SHP77 (cell line): ENCODE measurements at places on chromosomes 5 and 9.

DNA sequence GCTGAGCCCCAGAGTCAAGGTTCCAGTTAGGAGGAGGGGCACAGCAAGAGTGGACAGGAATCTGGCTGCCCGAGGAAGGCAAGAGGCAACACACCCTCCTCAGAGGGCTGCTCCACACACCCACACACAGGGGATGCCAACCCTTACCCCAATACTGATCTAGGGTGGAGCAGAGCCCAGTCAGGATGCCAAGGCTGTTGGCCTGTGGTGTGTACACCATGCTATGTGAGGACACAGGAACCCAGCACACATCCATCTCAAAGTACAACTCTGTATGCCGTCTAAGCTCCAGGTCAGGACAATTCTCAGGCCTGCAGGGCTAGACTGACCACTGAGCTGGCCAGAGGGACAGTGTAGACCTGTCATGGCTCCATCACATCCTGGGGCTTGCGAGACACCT, 2.6 kb downstream of the SEPTIN8 start:
- no peak for DNase-seq

DNA sequence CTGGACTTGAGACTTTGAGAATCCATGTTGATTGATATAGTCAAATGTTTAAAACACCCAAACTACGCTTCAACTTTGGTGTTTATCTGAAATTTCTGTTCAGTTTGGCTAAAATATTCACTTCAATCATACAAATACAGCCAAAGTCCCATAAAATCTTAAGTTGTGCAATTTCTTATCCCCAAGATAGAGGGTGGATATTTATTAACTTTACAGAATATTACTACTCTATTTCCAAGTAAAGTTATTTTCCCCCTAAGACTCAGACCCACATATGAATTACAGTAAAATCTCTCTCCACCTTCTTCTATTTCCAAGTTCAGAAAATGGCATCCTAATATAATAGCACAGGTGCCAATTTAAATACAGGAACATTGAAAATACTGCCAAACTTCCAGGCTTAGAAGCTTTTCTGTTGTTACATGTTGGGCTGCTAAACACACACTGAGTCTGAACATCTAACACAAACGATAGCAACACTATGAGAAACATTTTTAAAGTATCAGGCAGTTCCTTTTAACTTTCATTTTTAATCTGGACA, 290.3 kb downstream of the EBF1 start:
- no peak for DNase-seq

DNA sequence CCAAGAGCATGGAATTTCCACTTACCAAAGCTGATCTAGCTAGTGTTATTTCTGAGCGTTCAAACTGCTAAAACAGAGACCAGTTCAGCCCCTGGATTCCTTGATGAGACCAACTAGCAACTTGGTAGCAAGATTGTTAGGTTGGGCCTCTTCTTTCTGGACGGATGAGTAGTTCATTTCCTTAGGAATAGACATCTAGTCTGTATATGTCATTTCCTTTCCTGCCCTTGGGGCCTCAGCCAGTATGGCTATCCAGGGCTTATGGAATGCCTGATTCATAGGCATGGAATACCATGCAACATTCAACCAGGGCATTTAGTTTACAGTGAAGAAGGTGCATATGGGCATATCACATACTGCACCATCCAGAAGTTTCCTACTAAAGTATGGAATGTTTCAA, 14.5 kb upstream of the LPAR1 start:
- no peak for DNase-seq

DNA sequence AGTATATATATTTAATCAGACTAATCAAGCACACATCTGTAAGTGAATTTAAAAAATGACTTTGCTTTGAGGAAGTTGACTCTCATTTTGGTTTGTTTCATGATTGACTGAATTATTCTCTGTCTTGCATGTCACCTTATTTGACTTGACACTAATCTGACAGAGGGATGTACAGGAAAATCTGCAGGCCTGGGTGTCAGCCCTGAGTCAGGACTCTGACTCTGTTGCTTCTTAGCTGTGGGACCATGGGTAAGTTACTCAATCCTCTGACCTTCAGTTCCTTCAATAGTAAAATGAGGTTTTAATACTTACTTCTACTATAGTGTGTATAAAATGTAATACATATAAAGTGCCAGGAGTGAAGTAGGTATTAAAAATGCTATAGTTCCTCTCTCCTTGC, 415.9 kb downstream of the ARHGEF28 start:
- DNase-seq, result no peak

DNA sequence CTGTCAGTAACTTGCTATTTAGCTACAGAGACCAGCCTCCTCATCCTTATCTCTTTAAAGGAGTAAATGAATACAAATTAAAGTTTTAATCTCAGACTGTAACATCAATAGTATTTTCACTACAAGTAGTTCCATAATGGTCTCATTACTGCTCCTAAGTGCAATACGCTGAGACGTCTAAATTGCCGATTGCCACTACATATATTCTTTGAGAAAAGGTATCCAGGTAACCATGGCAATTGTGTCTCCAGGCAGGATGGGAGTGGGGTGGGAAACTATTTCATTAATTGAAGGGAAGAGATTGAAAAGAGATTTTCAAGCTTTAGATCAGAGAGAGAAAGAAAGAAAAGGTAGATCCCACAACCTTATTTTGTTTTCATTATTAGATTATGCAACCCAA, 65.5 kb upstream of the PPP2R2B start:
- no peak for DNase-seq

GRCh38 chr9:114532561-114533237, 27.4 kb upstream of the WHRN start:
- DNase-seq, result no peak

DNA sequence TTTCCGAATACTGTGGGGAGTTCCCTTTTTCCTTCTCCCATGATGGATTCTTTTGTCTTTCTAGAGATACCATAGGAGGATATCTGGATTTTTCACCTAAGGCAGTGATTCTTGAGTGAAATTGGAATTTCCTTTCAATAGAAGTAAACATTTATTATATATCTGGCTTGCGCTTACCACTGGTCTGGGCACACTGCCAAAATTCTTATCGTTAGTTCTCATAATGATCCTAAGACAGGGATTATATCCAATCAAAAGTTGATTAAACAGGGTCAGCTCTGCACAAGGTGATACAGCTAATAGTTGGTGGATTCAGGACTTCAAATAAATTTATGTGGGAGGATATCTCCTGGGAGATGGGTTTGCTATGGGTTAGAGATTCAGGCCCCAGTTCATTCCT, 9.6 kb downstream of the TLE4 start:
- no peak for DNase-seq

DNA sequence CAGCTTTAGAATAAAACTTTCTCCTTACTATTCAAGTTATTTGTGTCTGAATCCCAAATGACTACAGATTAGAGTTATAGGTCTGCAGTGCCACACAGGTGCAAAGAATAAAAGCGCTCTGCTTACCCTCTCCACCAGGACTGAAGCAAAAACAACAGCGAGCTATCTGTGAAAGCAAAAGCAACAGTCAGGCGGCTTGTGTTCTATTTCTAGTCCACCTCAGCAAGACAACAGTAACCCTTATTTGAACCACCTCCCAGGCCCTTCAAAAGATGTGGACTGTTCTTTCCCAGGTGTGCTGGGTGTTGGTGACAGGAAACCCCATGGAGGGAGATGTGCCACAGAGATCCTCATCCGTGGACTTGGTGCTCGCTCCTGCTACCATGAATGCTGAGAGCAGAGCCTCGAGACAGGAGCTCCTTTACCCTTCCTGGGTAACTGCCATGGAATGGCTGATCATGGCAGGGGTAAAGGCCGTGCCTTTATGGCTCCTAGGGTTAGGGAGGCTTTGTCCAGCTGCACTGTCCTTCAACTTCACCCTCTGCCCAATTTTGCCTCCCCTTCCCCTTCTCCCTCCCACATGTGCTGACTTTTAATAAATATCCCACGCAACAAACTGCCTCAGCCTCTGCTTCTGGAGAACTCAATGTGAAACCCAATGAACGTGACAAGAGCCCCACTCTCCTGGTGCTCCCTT, 108.6 kb downstream of the SERINC5 start:
- no peak for DNase-seq

GRCh38 chr5:75678155-75678554, 39.1 kb downstream of the POC5 start:
- DNase-seq, result no peak

DNA sequence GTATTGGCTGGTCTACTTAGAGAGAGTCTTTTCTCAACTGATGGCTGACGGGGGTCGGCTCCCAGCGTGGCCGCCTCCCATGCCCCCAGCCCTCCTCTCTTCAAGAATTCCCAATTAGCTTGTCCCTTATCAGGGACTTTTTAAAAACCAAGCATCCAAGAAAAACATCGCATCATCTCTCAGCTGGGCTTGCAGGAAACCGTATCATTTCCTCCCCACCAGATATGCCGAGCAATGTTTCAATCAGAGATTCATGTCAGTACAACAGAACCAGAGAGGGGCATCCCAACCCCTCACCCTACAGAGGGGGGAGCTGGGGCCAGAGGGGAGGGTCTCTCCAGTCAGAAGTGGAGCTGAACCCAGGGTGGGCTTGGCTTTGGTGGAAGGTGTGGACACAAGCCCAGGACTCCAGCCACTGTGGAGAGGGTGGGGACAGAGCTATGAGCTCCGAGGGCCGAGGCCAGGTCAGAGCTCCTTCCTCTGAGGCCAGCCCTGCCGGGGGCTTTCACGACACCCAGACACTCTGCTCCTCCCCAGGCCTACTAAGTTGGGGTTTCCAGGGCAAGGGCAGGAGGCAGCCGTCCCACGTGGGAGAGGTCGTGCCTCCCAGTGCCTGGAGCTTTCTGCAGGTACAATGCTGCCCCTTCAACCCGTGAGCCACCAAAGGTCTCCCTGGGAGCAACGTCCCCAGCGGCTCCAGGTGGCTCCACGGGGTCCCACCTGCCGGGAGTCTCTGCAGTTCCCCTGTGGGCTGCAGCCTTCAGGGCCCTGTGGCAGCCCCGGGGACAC, 39.0 kb upstream of the TMEM250 start:
- DNase-seq, result no peak

DNA sequence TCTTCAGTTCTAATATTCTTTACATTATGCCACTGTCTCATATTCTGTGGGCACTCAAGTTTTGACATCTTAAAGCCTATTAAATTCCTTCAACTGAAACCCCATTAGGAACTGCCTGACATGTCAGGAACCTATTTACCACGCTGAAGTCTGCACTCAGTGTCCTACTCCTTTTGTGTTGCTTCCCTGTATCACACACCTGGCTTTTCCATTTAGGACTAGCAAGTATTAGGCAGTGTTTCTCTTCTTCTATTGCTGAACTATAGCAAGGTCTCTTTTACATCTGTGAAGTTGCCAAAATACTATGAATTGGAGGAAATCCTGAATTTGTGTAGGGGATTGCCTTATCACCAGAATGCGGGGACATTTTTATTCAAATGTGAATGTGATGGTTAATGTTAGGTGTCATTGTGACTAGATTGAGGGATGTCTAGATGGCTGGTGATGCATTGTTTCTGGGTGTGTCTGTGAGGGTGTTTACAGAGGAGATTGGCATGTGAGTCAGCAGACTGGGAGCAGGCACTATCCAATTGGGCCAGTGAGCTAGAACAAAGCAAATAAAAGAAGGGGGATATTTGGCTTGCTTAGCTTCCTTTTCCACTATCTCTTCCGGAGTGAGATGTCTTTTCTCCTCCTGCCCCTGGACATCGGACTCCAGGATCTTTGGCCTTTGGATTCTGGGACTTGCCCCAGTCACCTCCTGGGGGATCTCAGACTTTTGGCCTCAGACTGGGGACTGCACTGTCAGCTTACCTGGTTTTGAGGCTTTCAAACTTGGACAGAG, 21.2 kb upstream of the VCAN start:
- no peak for DNase-seq

DNA sequence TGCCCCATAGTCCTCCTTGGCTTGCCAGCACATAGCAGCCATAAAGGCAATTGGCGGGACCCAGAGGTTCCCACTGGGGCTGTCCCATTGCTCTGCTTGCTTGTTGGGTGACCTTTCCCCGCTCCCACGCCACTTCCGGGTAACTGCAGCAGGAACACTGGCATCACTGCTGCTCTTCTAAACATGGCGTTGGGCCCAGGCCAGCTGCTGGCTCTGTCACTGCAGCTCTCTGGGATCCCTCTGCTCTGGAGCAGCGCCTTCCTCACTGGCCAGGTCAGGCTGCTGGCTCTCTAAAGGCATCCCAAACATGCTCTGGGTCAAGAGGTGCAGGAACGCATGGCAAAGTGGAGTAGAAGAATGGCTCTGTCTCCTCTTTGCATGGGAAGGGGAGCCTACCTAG, 92.9 kb downstream of the DRD1 start:
- no peak for DNase-seq

GRCh38 chr5:1958211-1959010, 75.7 kb upstream of the IRX4 start:
- DNase-seq, result no peak

DNA sequence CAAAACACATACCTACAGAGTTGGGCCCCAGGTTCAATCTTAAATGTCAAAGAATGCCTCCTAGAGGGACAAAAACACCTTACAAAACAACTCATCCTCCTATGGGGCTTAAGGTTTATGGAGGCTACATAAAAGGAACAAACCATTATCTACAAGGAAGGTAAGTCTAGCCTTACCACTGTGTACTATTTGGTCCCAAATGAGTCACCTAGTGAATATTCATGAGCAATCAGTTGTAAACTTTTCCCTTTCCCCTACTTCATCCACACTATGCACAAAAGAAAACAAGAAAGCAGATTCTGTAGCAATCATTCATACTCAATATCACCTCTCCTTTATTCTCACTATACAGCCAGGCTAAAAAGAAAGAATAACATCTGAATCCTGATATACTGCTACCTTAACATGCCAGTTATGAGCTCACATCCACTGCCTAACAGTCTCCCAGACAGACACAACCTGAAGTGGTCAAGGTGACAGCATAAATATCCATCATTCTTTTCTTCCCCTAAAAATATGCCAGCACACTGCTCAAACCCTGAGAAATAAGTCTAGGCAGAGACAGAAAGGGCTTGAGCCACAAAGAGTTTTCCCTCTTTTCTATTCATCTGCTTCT, 6.2 kb downstream of the OXCT1 start:
- DNase-seq, result no peak

GRCh38 chr5:17852111-17852510, 217.9 kb downstream of the TAF11L14 start:
- DNase-seq, result no peak

DNA sequence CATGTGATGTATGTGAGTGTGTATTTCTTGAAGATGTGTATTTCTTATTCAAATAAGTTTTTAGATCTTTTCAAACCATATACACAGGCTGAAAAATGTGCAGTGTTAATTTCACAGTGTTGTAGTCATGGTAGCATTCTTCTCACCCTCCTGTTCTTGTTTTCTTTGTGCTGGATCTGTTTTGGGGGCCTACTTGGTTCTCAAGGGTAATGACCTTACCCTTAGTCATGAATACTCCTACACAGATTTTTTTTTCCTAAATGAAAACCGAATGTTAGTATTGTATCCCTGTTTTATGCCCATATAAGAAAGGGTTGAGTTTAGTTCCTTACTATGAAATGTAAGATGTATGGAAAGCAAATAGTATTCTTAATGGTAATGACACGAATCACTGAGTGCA, 88.0 kb downstream of the SLC44A1 start:
- no peak for DNase-seq

GRCh38 chr5:93161661-93162654, 419.1 kb downstream of the NR2F1-AS1 start:
- DNase-seq, result no peak

GRCh38 chr5:102946971-102947370, 173.0 kb downstream of the GIN1 start:
- no peak for DNase-seq
